Activated CD4-positive, alpha-beta memory T cell treated with anti-CD3 and anti-CD28 coated beads, Interleukin-2, amount 10 ng/mL, durations not matched to agents 7 days and 5 days (primary cell): ENCODE measurements at places on chromosomes 7 and 10. TPM values are rescaled to one million over a fixed set of nuclear protein-coding genes. Genes with fewer than 3 reads are reported as not detected.

- no peaks in the 10 kb centered on the region for H3K36me3 ChIP-seq
- no peak for DNase-seq
- no peaks in the 10 kb centered on the region for H3K4me1 ChIP-seq
- no peak overlapping the region for H3K4me3 ChIP-seq
- H3K27ac ChIP-seq = no peak overlapping the region
- H3K27me3 ChIP-seq = peaks cover 22% of the 10 kb centered on the region
Measured at GRCh38 chr10:91590904-91591796, 41.7 kb downstream of the PPP1R3C start.

DNA sequence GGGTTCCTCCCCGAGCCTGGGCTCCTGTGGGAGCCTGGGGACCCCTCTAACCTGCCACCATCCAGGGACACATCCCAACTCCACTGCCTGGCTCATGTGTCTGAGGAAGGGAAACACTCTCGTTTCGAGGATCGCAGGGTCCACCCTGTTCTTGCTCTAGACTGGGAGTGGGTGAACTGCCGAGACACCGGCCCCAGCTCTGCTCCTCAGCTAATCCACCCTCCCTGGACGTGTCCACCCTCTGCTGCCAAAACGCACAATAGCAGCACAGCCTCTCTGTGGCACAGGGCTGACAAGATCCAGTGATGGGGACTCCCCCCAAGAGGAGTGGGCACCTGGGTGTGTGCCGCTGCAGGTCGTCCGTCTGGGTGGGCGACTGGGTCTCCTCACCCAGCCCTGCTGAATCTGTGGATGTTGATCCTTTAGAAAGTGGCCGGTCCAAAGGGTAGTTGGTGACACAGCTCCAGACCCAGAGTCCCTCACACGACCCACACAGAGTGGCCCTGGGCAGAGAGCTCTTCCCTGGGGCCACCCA lies 65.2 kb upstream of the FAM20C start:
- DNase-seq = no peak
- no peak overlapping the region for H3K27ac ChIP-seq
- no peak overlapping the region for H3K4me3 ChIP-seq
- H3K4me1 ChIP-seq = no peaks in the 10 kb centered on the region
- H3K36me3 ChIP-seq = no peaks in the 10 kb centered on the region

DNA sequence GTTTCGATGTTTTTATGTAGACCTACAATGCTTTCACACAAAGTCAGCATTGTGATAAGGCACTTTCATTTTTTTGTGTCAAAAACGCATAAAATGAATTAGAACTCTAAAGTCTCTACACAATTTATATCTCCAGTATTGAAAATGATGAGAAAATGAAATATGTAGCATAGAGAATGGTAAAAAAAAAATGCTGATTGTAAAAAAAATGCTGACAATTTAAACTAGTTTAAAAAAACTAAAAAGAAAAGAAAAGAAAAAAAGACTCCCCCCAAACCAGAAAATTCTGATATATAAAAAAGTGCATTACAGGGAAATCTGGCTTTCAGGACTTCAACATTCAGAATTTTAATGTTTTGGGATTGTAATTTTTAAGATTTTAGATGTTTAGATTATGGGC lies 148.1 kb downstream of the FZD1 start:
- H3K4me3 ChIP-seq = no peak overlapping the region
- H3K4me1 ChIP-seq = no peaks in the 10 kb centered on the region
- H3K27ac ChIP-seq = no peak overlapping the region

GRCh38 chr7:108001764-108002725 lies 916 bp downstream of the LAMB1 start:
- peaks cover 13% of the 10 kb centered on the region for H3K4me1 ChIP-seq
- H3K27me3 ChIP-seq = peaks cover 64% of the 10 kb centered on the region
- H3K4me3 ChIP-seq = peak overlapping the region; percentile 37
- DNase-seq = no peak
- no peak overlapping the region for H3K27ac ChIP-seq
- H3K36me3 ChIP-seq = no peaks in the 10 kb centered on the region

DNA sequence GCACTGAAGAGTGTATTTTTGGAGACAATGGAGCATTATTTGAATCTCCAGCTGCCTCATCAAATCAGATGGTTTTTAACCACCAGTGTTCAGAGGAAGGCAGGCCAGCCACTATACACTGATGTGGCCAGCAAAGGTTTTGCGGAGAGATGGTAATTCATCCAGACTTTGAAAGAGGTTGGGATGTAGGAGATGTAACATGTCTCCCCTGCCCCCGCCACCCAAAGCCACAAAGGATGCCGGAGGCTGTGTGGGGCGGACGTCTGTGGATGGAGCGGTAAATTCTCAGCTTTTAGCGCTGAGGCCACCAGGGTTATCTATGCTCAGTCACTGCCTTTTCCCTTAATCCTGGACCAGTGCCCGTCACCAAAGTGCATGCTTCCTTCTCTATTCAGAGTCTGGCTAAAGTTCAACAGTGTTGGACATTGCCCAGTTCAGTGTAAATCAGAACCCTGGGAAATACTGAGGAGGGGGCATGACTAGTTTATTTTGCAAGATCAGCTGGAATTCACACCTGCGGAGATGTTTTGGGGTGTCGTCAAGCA lies 3.7 kb upstream of the TRIP6 start:
- H3K27me3 ChIP-seq = no peaks in the 10 kb centered on the region
- DNase-seq = no peak
- peaks cover 41% of the 10 kb centered on the region for H3K36me3 ChIP-seq
- no peak overlapping the region for H3K27ac ChIP-seq
- H3K4me3 ChIP-seq = no peak overlapping the region

DNA sequence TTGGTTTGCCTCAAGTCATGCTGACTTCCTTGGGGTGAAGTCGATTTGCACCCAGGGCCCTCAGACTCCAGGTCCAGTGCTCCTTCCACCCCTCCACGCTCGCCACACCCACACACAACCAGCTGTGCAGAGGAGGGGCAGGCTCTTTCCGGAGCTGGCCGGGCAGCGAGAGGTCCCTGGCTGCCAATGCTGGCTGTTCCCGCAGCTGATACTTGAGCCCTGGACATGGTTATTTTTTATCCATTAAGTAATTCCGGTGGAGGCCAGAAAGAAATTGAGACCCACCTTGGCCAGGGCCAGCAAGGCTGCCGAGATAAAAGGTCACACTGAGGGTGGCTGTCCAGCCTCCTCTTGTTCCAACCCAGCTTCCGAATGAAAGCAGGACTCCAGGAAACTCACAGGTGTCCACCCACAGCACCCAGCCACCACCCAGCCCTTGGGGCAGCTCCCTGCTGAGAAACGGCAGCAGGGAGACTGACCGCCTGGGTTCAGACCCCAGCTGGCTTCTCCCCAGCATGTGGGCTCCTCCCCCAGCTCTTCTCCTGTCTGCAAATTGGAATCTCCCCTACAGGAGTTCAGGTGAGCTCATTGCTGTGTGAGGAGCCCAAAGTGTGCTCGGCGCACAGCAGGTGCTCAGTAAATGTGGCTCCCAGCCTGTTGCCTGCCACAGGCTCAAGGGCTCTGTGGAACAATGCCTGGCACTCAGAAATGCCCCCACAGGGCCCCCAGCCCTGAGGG lies 77.8 kb downstream of the PDGFA start:
- no peaks in the 10 kb centered on the region for H3K4me1 ChIP-seq
- H3K4me3 ChIP-seq = no peak overlapping the region
- H3K36me3 ChIP-seq = no peaks in the 10 kb centered on the region
- no peak for DNase-seq

GRCh38 chr7:42690794-42691639 lies 220.9 kb downstream of the C7orf25 start:
- H3K4me1 ChIP-seq = no peaks in the 10 kb centered on the region
- no peaks in the 10 kb centered on the region for H3K27me3 ChIP-seq
- DNase-seq = no peak
- no peak overlapping the region for H3K4me3 ChIP-seq

GRCh38 chr7:78198756-78199155 lies 400.2 kb downstream of the PHTF2 start:
- no peaks in the 10 kb centered on the region for H3K4me1 ChIP-seq
- H3K27me3 ChIP-seq = no peaks in the 10 kb centered on the region
- no peaks in the 10 kb centered on the region for H3K36me3 ChIP-seq
- no peak overlapping the region for H3K4me3 ChIP-seq
- no peak for DNase-seq

GRCh38 chr10:31479752-31480151 lies 160.7 kb downstream of the ZEB1 start:
- no peaks in the 10 kb centered on the region for H3K4me1 ChIP-seq
- H3K27ac ChIP-seq = no peak overlapping the region

The TAS2R4 gene
- total RNA-seq = 0.65 TPM

The TUBGCP2 gene
- 58.2 TPM for total RNA-seq
